ENCODE measurements at places on chromosomes 11 and 22. TPM values are rescaled to one million over a fixed set of nuclear protein-coding genes. Genes with fewer than 3 reads are reported as not detected.

GRCh38 chr11:57646799-57647303, 2.9 kb downstream of the YPEL4 start:
- no peak overlapping the region for H3K27ac ChIP-seq
- no peaks in the 10 kb centered on the region for H3K36me3 ChIP-seq
- peaks cover 54% of the 10 kb centered on the region for H3K27me3 ChIP-seq
- no peak for DNase-seq
- peaks cover 3% of the 10 kb centered on the region for H3K4me1 ChIP-seq

DNA sequence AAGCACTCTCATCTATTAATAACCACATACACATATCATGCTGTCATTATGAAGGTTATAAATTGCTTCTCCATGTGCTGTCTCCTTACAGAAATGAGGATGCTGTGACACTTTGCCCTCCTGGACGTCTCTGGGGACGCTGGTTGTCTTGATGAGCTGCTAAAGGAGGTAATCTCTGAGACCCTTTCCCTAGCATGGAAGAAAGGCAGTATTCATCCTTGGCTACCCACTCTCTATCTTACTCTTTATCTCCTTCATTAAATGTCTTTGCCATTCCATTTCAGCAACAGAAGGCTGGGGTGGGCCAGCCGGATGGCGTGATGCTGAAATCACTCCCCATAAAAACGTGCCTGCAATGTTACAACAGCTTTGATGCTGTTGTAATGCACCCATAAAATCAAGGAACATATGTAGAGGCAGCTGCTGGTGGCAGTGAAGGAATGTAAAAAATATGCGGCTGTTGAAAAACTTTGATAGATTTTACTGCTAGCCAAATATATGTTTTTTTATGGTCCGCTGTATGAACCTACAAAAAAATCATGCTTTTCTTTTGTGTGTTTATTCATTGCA, 715.1 kb upstream of the API5 start:
- no peaks in the 10 kb centered on the region for H3K4me1 ChIP-seq
- no peaks in the 10 kb centered on the region for H3K27me3 ChIP-seq
- no peaks in the 10 kb centered on the region for H3K36me3 ChIP-seq
- DNase-seq = no peak
- no peak overlapping the region for H3K4me3 ChIP-seq

DNA sequence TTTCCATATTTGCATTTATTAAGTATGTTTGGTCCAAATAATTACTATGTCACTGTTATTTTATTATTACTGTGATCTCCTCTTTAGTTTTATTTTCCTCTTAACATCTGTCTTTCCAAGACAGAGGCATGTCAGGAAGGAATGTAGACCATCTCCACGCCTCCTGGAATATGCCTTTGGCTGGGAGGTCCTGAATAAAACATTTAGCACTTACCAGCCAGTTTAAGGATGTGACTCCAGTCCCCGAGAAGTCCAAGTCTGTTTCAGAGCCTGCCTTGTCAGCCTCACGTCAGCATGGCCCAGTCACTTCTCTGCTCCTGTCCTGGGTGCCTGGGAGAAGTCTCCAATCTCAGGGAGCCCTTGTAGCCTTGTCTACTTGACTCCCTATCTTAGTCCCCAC, 74.5 kb downstream of the NCAM1 start:
- no peaks in the 10 kb centered on the region for H3K27me3 ChIP-seq
- H3K27ac ChIP-seq = no peak overlapping the region
- no peaks in the 10 kb centered on the region for H3K36me3 ChIP-seq
- no peak for DNase-seq
- no peaks in the 10 kb centered on the region for H3K4me1 ChIP-seq

GRCh38 chr11:46073632-46074031, 47.6 kb downstream of the PHF21A start:
- no peak for DNase-seq
- no peaks in the 10 kb centered on the region for H3K36me3 ChIP-seq

DNA sequence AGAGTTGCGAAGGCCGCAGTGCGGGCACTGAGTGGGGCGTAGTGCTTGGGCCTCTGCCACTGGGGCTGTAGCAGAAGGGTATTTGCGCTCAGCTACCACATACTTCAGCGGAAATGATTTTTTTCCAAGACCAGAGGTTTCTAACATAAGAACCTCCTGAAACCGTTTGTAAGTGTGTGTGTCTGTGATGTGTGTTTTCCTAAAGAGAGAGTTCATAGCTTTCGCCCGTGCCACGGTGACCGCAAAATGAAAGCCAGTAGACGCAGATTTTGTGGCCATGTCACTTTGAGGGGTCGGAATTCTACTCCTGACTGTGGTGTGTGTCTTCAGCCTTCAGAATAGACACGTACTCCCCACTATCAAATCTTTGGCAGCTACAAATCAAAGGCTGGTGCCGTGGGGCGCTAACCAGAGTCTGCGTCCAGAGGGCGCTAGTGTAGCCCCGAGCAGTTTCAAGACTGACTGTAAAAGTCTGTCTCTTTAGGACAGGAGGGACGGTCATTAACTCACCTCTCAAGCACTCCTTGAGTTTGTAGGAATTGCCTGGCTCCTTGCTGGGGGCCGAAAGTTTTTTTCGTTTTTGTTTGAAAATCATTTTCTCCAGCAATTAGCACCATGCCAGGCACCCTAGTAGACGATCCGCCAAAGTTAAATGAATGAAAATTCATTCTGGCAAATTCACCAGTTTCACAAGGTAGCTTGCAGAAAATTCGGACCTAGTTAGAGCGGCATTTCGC, 2.5 kb upstream of the CALCA start:
- peak; percentile 52 for DNase-seq
- H3K27me3 ChIP-seq = peaks cover 49% of the 10 kb centered on the region
- peaks cover 3% of the 10 kb centered on the region for H3K4me1 ChIP-seq
- no peaks in the 10 kb centered on the region for H3K36me3 ChIP-seq
- H3K4me3 ChIP-seq = no peak overlapping the region
- H3K27ac ChIP-seq = no peak overlapping the region

GRCh38 chr11:72793076-72793424, 797 bp downstream of the STARD10 start:
- H3K4me1 ChIP-seq = peaks cover 3% of the 10 kb centered on the region
- no peaks in the 10 kb centered on the region for H3K27me3 ChIP-seq
- DNase-seq = no peak

DNA sequence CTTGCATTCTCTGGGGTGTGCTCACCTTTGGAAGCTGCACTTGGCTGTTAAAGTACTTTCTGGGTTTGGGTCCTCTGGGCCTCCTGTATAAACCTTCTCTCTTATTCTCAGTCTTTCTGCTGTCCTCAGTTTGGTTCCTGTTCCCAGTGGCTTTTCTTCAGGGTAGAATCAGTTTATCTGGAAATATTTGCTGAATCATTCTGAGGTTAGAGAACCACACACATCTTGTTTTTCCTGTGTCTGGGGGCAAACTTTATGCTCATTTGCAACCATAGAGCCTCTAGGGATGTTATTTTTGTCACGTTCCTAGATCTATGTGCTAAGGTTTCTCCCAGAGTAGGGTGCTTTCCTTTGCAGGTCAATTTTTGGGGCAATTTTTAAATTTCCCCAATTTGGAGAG, 224.3 kb upstream of the C11orf87 start:
- H3K4me1 ChIP-seq = no peaks in the 10 kb centered on the region
- no peak overlapping the region for H3K4me3 ChIP-seq
- no peaks in the 10 kb centered on the region for H3K36me3 ChIP-seq
- no peak for DNase-seq

- H3K27ac ChIP-seq = peak overlapping the region; percentile 27
- DNase-seq = peak; percentile 84
- no peak overlapping the region for H3K4me3 ChIP-seq
- H3K36me3 ChIP-seq = no peaks in the 10 kb centered on the region
Measured at GRCh38 chr11:86193297-86194095, 51.1 kb upstream of the EED start.

The NNMT gene
- 300 TPM for total RNA-seq

The GUCY1A2 gene
- total RNA-seq = 0.02 TPM

The KCNQ1 gene
- total RNA-seq = 0.09 TPM

The TEX54 gene
- not detected for total RNA-seq

The KDM2A gene
- total RNA-seq = 69.9 TPM

Data from endothelial cell of umbilical vein (primary cell).